ENCODE measurements at places on chromosomes 1 and 21. TPM values are rescaled to one million over a fixed set of nuclear protein-coding genes. Genes with fewer than 3 reads are reported as not detected.

HES3 gene
- total RNA-seq = not detected

PGLYRP3 gene
- not detected for total RNA-seq

CENPS gene
- total RNA-seq = 27.4 TPM

RGSL1 gene
- not detected for total RNA-seq

ASCL5 gene
- 0.11 TPM for total RNA-seq

MIS18A gene
- total RNA-seq = 14.7 TPM

MSH4 gene
- 0.02 TPM for total RNA-seq

GNAT2 gene
- 0.08 TPM for total RNA-seq

GBP1 gene
- 0.21 TPM for total RNA-seq

AKR7A3 gene
- 0.16 TPM for total RNA-seq

OR2L3 gene
- total RNA-seq = not detected

AVPR1B gene
- not detected for total RNA-seq

NUP210L gene
- 0.06 TPM for total RNA-seq

UTS2 gene
- not detected for total RNA-seq

ARHGEF10L gene
- 5.8 TPM for total RNA-seq

CR2 gene
- total RNA-seq = 0.04 TPM

DNALI1 gene
- total RNA-seq = 0.02 TPM

PADI3 gene
- 0.86 TPM for total RNA-seq

GLIS1 gene
- 0.09 TPM for total RNA-seq

AURKAIP1 gene
- 142 TPM for total RNA-seq

CLEC20A gene
- not detected for total RNA-seq

PTP4A2 gene
- total RNA-seq = 244 TPM

DMBX1 gene
- 0.87 TPM for total RNA-seq

GAS5 gene
- 233 TPM for total RNA-seq

SLAMF9 gene
- 0.43 TPM for total RNA-seq

RGS4 gene
- total RNA-seq = not detected

OR2T33 gene
- not detected for total RNA-seq

FCAMR gene
- total RNA-seq = not detected

TMPRSS15 gene
- not detected for total RNA-seq

DPYD gene
- 2.4 TPM for total RNA-seq

OR2T11 gene
- not detected for total RNA-seq

MYBPHL gene
- not detected for total RNA-seq

LDLRAD1 gene
- not detected for total RNA-seq

MRTO4 gene
- 64.5 TPM for total RNA-seq

GUCA2B gene
- not detected for total RNA-seq

LY9 gene
- total RNA-seq = 0.12 TPM

KRTAP13-2 gene
- not detected for total RNA-seq

SLAMF1 gene
- total RNA-seq = not detected

NT5C1A gene
- not detected for total RNA-seq

XCL2 gene
- total RNA-seq = not detected

LGR6 gene
- 0.90 TPM for total RNA-seq

FCRL6 gene
- not detected for total RNA-seq

NOS1AP gene
- total RNA-seq = 0.40 TPM

TMEM81 gene
- total RNA-seq = 2.3 TPM

WNT9A gene
- 5.0 TPM for total RNA-seq

CATSPERE gene
- 0.02 TPM for total RNA-seq

GNG4 gene
- 13.0 TPM for total RNA-seq

BCL2L15 gene
- 0.35 TPM for total RNA-seq

LCE6A gene
- total RNA-seq = not detected
